ENCODE measurements at places on chromosomes 1 and 21. TPM values are rescaled to one million over a fixed set of nuclear protein-coding genes. Genes with fewer than 3 reads are reported as not detected.

The OR2T11 gene
- not detected for total RNA-seq

The CSMD2 gene
- total RNA-seq, result 9.2 TPM

The OR6K3 gene
- not detected for total RNA-seq

The THEMIS2 gene
- 8.9 TPM for total RNA-seq

The ARHGEF16 gene
- 2.3 TPM for total RNA-seq

The C4BPA gene
- not detected for total RNA-seq

The NPR1 gene
- 6.8 TPM for total RNA-seq

The CXADR gene
- 57.9 TPM for total RNA-seq

The KRTAP13-3 gene
- not detected for total RNA-seq

The SRM gene
- 21.1 TPM for total RNA-seq

The ZSCAN20 gene
- total RNA-seq, result 19.5 TPM

The DCST1 gene
- not detected for total RNA-seq

The BACE2 gene
- total RNA-seq, result 60.8 TPM

The FAM110D gene
- total RNA-seq, result 0.60 TPM

The INSRR gene
- total RNA-seq, result 0.22 TPM

The CADM3 gene
- 89.3 TPM for total RNA-seq

The HSD3B2 gene
- total RNA-seq, result not detected

The DENND2D gene
- total RNA-seq, result 6.2 TPM

The FCN3 gene
- 0.99 TPM for total RNA-seq

The KRTAP12-2 gene
- not detected for total RNA-seq

The RGS1 gene
- total RNA-seq, result 26.9 TPM

The COL8A2 gene
- 65.4 TPM for total RNA-seq

The SPRR2G gene
- total RNA-seq, result not detected

The LCE2B gene
- not detected for total RNA-seq

The SPRR2B gene
- not detected for total RNA-seq

The CD247 gene
- total RNA-seq, result 0.77 TPM

The RIMS3 gene
- total RNA-seq, result 28.6 TPM

The DDX20 gene
- total RNA-seq, result 27.6 TPM

The MX1 gene
- 8.1 TPM for total RNA-seq

The METTL18 gene
- 12.3 TPM for total RNA-seq

All from camera-type eye (tissue), 1 donor.